ENCODE measurements at places on chromosomes 16 and 17. TPM values are rescaled to one million over a fixed set of nuclear protein-coding genes. Genes with fewer than 3 reads are reported as not detected.
A peak's percentile ranks its signal among the peaks of the same experiment; 100 is the strongest.

Gene PARN
- 51.2 TPM for total RNA-seq

Gene SMPD3
- 27.8 TPM for total RNA-seq

Gene FOXF1
- 6.9 TPM for total RNA-seq

Gene CLEC10A
- 5.7 TPM for total RNA-seq

Gene TEX14
- total RNA-seq = 0.50 TPM

Gene LASP1
- total RNA-seq = 93.4 TPM

Gene SLC5A10
- not detected for total RNA-seq

Gene MLX
- total RNA-seq = 52.3 TPM

- no peak overlapping the region for H3K27ac ChIP-seq
- H3K27me3 ChIP-seq = peaks cover 5% of the 10 kb centered on the region
- no peaks in the 10 kb centered on the region for H3K36me3 ChIP-seq
- DNase-seq = no peak
- no peaks in the 10 kb centered on the region for H3K4me1 ChIP-seq
Observed at GRCh38 chr17:16926571-16927451, 45.1 kb downstream of the TNFRSF13B start.

DNA sequence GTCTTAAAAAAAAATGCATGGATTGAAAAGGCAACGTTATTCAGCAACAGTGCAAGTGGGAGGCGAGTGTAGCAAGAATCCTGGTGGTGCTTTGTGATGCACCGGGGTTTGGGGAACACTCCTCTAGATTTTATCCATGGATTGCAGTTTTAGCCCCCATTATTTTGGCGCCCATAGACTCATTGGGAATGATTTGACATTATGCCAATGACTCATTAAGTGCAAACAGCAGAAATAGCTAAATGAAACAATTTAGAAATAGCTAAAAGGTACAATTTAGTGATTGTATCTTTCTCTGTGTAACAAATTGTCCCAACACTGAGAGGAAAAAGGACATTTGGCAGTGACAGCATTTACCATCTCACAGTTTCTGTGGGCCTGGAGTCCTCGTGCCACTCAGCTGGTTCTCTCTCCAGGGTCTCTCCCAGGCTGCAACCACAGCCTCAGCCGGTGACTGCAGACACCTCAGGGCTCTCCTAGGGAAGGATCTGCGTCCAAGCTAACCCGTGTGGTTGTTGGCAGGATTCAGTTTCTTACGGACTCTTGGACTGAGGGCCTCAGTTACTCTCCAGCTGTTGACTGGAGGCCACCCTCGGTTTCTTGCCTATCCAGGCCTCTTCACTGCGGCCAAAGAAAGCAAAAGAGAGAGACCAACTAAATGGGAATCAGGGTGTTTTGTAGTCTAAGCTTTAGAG is 398.7 kb downstream of the SNX29 start:
- H3K4me1 ChIP-seq = no peaks in the 10 kb centered on the region
- H3K36me3 ChIP-seq = no peaks in the 10 kb centered on the region
- H3K4me3 ChIP-seq = no peak overlapping the region
- no peak for DNase-seq

- no peaks in the 10 kb centered on the region for H3K36me3 ChIP-seq
- no peak for DNase-seq
- H3K4me1 ChIP-seq = no peaks in the 10 kb centered on the region
Observed at GRCh38 chr17:42759982-42760651, 910 bp upstream of the RAMP2 start.

- H3K36me3 ChIP-seq = no peaks in the 10 kb centered on the region
- no peaks in the 10 kb centered on the region for H3K4me1 ChIP-seq
- no peak overlapping the region for H3K4me3 ChIP-seq
- H3K27ac ChIP-seq = no peak overlapping the region
- no peaks in the 10 kb centered on the region for H3K27me3 ChIP-seq
- DNase-seq = no peak
Observed at GRCh38 chr16:57614536-57614935, 13.9 kb upstream of the ADGRG1 start.

DNA sequence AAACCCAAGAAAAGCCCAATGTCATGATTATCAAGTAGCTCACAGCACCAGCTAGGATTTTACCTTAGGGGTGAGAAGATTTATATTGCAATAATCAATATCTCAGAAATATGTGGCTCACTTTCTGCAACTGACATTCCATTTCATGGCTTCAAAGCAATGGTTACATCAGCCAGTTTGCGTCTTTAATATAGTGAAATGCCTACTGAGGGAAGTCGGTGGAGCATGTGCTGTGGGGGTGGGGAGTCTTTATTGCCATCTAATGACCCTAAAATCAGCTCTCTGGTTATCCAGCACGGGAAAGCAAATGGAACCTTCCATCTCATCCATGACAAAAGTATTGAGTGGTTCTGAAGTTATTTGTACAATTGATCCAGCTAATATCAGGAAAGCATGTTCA is 395.5 kb downstream of the CA10 start:
- no peaks in the 10 kb centered on the region for H3K4me1 ChIP-seq
- no peak for DNase-seq
- no peaks in the 10 kb centered on the region for H3K36me3 ChIP-seq
- no peak overlapping the region for H3K4me3 ChIP-seq

DNA sequence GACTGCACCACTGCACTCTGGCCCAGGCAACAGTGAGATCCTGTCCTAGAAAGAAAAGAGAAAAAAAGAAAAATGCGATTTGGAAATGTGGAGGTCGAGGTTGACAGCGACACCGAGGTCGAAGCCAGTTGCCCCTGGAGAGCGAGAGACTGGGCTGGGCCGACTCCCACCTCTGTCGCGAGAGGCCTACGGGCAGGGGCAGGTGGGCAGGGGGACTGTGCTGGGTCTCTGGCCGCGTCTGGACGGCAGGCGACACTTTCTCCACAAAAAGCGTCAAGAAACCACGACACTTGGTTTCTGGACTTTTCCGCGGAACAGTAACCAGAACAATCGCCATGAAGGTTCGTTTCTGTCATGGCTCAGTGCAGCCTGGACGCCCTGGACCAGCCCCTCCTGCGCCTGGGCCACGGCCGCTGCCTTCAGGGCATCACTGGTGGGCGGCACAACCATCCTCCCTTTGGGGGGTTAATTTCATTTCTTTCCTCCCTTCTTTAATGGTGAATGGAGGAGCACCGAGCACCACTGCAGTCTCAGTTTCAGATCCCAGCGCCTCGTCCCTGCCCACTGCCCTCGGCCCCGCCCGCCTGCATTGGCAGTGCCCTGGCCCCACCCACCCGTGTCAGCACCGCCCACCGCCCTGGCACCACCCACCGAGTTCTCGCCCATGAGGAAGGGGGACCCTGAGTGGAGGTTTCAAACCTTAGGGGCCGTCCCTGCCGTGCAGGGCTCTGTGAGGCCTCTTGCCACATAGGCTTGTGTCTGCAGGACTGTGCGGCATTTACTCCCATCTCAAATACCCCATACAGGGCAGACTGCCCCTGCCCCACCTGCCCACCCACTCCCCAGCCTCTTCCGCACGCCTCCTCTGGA is 18.5 kb upstream of the CDH15 start:
- DNase-seq = no peak
- no peaks in the 10 kb centered on the region for H3K36me3 ChIP-seq
- no peak overlapping the region for H3K27ac ChIP-seq
- no peaks in the 10 kb centered on the region for H3K27me3 ChIP-seq
- H3K4me1 ChIP-seq = peaks cover 7% of the 10 kb centered on the region

GRCh38 chr17:19003543-19004420 is 782 bp downstream of the FAM83G start:
- no peaks in the 10 kb centered on the region for H3K27me3 ChIP-seq
- DNase-seq = no peak
- H3K27ac ChIP-seq = peak overlapping the region; percentile 66

GRCh38 chr16:81551821-81552304 is 107.3 kb downstream of the CMIP start:
- H3K4me1 ChIP-seq = peaks cover 10% of the 10 kb centered on the region
- no peak overlapping the region for H3K27ac ChIP-seq
- no peak overlapping the region for H3K4me3 ChIP-seq

GRCh38 chr17:29567304-29567553 is 392 bp upstream of the ABHD15 start:
- H3K36me3 ChIP-seq = no peaks in the 10 kb centered on the region
- DNase-seq = no peak
- H3K4me1 ChIP-seq = peaks cover 4% of the 10 kb centered on the region
- H3K27ac ChIP-seq = peak overlapping the region; percentile 90
- H3K4me3 ChIP-seq = peak overlapping the region; percentile 61

DNA sequence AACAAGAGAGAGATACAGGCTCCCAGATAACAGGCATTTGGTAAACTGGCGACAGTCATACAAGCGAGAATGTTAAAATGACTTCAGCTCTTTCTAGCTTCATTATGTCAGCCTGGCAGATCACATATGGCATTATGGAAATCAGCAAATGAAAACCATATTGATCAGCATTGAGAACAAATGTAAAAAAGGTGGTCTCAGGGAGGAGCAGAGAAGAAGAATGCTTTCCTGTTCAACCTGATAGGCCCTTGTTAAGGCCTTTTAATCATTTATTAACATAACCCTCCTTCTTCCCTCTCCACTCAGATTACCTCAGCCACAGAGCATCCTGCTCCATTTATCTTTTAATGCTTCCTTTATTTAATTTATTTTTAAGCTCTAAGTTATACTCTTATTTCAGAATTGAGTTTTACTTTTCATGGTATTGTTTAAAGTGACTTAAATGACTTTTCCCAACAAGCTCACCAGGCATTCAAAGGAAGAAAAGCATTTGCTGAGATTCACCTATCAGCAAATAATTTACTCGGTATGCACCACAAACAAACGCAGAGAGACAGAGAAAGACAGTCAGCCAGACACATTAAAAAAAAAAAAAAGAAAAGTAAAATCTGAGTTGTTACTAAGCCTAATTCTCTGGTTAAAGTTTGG is 243.9 kb upstream of the TBX2 start:
- H3K27ac ChIP-seq = no peak overlapping the region
- no peaks in the 10 kb centered on the region for H3K27me3 ChIP-seq
- no peak overlapping the region for H3K4me3 ChIP-seq
- DNase-seq = no peak
- H3K4me1 ChIP-seq = no peaks in the 10 kb centered on the region

- H3K4me1 ChIP-seq = peaks cover 3% of the 10 kb centered on the region
- H3K27me3 ChIP-seq = no peaks in the 10 kb centered on the region
- DNase-seq = no peak
- peak overlapping the region; percentile 62 for H3K4me3 ChIP-seq
Observed at GRCh38 chr16:30377050-30377811, 2.6 kb downstream of the MYL11 start.

DNA sequence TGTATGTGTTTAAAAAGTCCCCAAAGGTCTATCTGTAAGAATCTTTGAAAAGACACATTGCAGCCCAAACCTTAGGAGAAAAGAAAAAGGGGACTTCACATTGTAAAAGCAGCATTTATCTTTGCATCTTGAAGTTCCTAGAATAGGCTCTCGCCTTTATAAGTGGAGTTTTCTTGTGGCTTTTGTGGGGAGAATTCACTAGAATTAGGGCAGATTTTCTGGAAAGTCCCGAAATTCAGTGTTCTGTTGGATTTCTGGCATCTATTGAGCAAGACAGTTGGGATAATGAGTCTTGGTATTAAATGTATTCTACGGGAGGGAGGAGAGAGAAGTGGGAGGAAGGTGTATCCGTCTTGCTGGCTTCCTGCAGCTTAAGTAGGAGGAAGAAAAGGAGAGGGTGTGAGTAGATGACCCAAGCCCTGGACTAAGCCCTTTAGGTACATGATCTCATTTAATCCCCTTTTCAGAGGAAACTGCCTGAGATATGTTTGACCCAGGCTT is 62.6 kb downstream of the PRKCA start:
- no peaks in the 10 kb centered on the region for H3K27me3 ChIP-seq
- no peak overlapping the region for H3K4me3 ChIP-seq
- no peak for DNase-seq
- H3K4me1 ChIP-seq = no peaks in the 10 kb centered on the region
- H3K36me3 ChIP-seq = no peaks in the 10 kb centered on the region
- no peak overlapping the region for H3K27ac ChIP-seq

GRCh38 chr17:64281962-64282752 is 19.1 kb upstream of the TEX2 start:
- H3K27me3 ChIP-seq = no peaks in the 10 kb centered on the region
- no peaks in the 10 kb centered on the region for H3K4me1 ChIP-seq
- no peak overlapping the region for H3K27ac ChIP-seq
- no peaks in the 10 kb centered on the region for H3K36me3 ChIP-seq

DNA sequence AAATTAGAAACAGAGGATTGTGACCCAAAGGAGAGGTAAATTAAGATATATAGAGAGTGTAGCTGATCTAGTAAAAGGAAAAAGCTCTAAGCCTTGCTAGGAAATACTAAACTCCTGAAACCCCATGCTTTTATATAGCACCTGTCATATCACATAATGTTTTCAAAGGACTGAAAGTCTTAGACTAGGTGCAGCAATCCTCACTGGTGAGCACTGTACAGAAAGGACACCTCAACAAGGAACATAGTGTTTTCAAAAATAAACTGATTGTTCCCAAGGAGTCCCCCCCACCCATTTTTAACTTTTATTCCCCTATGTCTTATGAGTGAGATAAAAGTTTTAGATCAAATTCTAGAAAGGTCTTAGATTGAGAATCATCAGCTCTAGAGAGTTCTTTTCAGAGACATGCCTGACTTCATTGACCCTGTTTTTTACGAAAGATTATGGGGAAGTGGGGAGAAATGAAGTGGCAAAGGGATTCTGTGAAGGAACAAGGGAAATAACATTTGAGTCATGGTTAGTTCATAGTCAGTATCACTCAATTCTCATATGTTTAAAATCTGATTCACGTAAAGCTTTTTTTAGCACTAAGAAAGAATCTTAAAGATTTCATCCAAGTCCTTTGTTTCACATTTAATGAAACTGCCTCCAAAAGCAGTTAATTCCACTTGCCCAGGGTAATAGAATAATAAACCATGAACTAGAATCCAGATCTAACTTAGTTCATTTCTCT is 166.4 kb downstream of the CYB561 start:
- no peak overlapping the region for H3K4me3 ChIP-seq
- no peaks in the 10 kb centered on the region for H3K36me3 ChIP-seq
- no peak for DNase-seq
- H3K27me3 ChIP-seq = no peaks in the 10 kb centered on the region
- no peaks in the 10 kb centered on the region for H3K4me1 ChIP-seq
- H3K27ac ChIP-seq = no peak overlapping the region

- H3K27ac ChIP-seq = peak overlapping the region; percentile 88
- H3K4me3 ChIP-seq = peak overlapping the region; percentile 80
- peaks cover 4% of the 10 kb centered on the region for H3K4me1 ChIP-seq
- DNase-seq = peak; percentile 48
Observed at GRCh38 chr17:732902-733720, 715 bp downstream of the TLCD3A start.

- no peak within 1 kb of the TSS for H3K27ac ChIP-seq
- H3K4me1 ChIP-seq = no peaks in the 10 kb centered on the region
- H3K27me3 ChIP-seq = no peaks in the 10 kb centered on the region
- no peaks in the 10 kb centered on the region for H3K36me3 ChIP-seq
- no peak for DNase-seq
- H3K4me3 ChIP-seq = no peak within 1 kb of the TSS
Observed at GRCh38 chr17:74545843-74546230, at the start of gene CD300C. TSS of gene CD300C (minus strand) at chr17:74546115. CDS start at chr17:74545782, 333 bp downstream.

Measured in prostate gland (tissue), 2 donors.